Left lung (tissue), 14 donors: ENCODE measurements at places on chromosomes 3 and 15.

- no peak for DNase-seq
These were observed 25.1 kb downstream of the XYLB start for GRCh38 chr3:38371541-38372213.

GRCh38 chr3:190718097-190718496 lies 144.4 kb downstream of the GMNC start:
- no peak for DNase-seq

DNA sequence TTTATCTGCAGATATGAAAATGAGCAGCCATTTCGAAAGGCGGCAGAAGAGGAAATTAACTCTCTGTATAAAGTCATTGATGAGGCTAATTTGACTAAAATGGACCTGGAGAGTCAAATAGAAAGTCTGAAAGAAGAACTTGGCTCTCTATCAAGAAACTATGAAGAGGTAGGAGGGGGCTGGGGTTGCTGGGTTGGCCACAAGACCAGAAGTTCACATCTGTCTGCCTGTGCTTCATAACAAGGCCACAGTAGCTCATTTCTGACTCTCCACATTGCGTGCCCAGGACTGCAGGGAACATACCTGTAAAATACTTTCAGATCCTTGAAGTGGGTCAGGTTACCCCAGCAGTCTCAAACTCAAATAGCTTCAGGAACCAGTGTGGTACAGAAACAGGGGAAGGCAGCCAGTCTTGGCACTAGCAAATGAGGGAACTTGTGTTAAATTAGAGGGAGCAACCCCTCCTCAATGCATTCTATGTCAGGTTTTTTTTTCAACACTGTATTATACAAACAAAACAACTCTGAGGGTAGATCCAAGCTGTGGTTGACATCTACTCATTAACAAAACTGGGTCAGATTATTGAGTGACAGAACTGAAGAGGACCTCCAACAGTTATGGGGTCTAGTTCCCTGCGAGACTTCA lies 48.7 kb downstream of the BFSP2 start:
- DNase-seq: no peak

DNA sequence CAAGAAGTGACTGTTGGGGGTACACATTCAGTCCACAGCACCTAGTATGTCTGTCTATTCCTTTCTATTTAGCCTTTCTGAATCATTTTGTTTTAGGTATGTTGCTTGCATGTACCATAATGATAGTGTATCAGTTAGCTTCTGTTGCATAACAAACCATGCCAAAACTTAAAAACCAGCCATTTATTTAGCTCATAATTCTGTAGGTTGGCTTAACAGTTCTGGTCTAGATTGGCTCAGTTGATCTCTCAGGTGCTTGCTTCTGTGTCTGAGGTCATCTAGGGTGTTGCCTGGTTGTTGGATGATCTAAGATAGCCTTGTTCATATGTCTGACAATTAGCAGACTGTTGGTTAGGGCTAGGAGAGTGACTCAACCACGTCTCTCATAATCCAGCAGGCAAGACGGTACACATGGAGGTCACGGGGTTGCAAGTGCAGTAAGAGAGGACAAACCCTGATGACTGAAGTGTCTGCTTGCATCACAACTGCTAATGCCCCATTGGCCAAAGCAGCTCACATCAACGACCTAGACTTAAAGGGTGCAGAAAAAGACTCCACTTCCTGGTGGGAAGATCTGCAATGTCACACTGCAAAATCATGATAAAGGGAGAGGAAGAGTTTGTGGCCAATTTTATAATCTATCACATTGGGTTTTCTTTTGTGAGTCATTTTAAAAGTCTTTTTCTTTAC lies 6.8 kb upstream of the PDCD6IP start:
- DNase-seq: no peak

- DNase-seq: no peak
These were observed 10.3 kb downstream of the RMDN3 start for GRCh38 chr15:40744815-40745152.

- no peak for DNase-seq
These were observed 165.8 kb upstream of the STAC start for GRCh38 chr3:36214460-36214859.

DNA sequence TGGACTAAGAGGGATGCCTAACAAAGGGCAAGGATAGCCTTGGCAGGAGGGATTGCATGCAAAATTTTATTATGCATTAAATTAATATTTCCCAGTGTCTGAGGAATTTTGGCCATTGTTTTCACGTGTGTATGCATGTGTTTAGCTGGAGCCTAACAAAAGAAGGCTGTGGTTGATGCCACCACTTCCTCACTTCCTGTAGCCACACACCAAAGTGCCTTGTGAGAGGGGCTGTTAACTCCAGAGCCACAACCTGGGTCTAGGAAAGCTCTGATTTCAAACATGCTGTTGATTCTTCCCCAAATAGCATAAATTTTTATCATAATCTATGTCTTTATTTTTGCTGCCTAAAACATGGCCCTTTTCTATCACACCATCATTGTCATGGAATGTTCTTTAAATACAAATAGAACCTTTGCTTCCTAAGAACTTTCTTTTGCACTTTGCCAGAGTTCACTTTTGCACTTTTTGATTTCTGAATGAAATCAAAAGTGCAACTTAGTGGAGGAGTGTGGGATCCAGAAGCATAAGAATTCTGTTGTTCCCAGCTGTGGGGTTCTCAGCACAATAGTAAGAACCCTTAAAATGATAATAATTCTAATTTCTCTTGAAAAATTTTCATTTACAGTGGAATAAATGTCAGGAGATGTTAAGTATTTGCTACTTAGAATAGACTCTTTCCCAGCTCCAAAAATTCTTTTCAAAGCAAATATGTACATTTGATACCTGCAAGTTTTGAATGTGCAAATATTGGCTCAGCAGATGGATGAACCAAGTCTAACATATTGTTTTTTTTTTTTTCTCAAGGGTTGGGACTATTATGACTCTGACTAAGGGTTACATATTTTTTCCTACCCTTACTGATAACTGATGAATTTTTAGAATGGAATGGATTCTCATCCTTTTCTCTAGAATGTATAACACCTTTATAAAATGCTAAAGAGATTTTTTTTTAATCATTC lies 35.6 kb upstream of the SPTSSB start:
- DNase-seq: no peak

- DNase-seq: no peak
These were observed 450.7 kb upstream of the SEMA6D start for GRCh38 chr15:47266566-47266965.

GRCh38 chr3:11734-12133 lies 184.8 kb upstream of the CHL1 start:
- DNase-seq: no peak

- no peak for DNase-seq
These were observed 46.9 kb downstream of the CHSY1 start for GRCh38 chr15:101204739-101205535.

DNA sequence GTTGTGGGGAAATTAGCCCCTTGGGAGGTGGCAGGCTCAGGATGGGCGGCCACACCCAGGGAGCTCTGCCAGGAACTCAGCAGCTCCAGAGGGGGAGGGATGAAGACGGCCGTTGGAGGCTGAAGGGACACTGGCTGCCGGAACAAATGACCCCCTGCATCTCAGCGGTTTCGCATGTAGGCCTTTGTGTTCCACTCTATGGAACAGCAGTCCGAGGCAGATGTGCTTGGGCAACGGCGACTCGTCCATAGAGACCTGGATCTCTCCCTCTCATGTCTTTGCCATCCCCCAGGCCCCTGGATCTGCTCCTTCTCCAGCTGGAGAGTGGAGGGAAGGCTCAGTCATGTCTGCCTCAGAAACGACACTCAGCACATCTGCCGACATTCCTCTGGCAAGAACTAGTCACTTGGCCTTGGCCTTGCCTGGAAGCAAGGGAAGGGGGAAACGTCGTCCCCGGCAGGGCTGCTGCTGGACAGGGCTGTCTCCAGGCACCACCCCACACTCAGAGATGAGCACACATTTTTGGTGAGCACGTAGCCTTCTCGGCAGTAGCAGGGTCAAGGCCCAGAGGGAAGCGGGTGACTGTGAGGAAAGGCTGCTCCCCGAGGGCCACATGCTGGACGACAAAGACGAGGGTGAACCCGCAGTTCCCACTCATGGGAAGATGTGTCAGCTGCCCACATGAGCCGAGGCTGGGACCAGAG lies 83.8 kb downstream of the ASB7 start:
- no peak for DNase-seq
